Skeletal muscle cell (primary cell): ENCODE measurements at places on chromosomes 12 and 14.

GRCh38 chr12:46503637-46504175 is 131.1 kb upstream of the SLC38A2 start:
- DNase-seq = no peak

DNA sequence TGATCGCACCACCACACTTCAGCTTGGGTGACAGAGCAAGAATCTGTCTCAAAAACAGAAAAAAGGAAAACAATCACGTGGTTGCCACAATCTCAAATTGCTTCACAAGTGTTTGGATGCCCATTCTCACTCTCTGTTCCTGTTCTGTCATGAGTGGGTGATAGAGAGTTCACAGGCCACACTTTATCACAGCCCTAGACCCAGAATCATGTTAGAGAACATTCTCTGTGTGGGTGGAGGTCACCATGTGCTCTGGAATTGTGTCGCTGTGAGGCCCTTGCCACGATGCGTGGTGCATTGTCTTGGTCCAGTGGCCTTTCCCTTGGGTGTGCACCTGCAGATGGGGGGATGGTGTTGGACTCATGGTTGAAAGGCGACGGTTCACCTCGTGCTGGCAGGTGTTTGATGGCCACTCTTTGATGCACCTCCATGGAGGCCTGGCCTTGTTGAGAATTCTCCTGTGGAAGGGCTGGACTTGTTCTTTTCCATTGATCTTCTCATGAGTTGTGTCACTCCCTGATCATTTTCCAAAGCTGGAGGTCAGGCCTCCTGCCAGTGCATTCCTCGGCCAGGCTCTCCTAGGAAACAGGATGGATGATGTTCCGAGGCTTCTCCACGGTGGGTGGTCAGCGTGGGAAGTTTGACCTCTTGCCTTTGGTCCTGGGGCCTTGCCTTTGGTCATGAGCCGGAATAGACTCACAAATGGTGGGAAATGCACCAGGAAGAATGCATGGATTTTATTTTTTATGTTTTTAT is 91.9 kb downstream of the SLC24A4 start:
- no peak for DNase-seq

DNA sequence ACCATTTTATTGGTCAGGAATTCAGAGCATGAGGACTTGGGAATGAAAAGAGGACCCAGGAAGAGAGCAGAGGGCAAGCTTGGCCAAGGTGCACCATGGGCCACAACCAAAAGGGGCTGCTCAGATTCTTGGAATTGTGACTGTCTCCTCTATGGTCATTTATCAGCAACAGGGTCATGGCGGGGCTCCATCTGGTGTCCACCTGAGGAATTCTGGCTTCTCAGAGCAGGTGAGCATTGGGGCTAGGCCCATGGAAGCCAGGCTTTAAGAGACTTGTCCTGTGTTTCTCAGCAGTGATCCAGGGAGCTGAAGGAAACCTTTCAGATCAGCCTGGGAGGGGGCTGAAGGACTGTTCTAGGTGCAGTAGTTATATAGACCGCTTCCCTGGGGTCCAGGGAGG is 2.6 kb upstream of the RIN3 start:
- no peak for DNase-seq

GRCh38 chr12:21774358-21775132 is at the start of gene KCNJ8:
Gene KCNJ8, minus strand, starts transcription at chr12:21774706. Its CDS starts 1,090 bp downstream, at chr12:21773616.
- no peak for DNase-seq

DNA sequence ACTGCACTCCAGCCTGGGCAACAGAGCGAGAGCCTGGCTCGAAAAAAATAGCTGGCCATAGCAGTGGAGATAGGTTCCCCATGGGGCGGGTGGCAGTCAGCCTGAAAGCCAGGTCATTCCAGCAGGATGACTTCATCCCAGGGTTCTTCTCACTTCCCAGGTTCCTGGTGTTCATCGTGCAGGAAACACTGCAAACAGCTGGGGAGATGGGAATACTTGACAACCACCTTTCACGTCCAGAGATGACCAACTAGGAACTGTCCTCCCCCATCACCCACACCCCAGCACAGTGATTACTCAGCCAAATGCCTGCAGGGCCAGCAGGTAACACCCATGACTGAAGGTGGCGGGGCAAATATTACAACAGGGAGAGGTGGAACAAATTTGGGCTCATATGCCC is 1.7 kb downstream of the VSIG10 start:
- no peak for DNase-seq

DNA sequence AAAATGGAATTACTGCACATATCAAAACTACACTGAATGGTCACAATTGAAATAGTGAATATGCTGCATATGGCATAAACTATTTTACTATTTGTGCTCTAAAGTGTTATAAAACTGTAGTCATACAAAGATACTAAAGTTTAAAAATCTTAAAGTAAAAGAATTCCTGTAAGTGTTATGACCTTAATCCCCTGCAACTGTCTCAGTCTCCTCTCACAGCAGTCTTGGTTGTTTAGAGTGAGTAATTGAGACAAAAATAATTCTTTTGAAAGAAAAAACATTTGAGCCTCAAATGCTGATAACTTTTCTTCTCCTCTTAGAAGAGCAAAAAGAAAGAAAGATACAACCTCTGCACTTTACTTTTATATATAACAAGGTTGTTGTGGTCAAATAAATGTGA is 99.9 kb downstream of the SYT1 start:
- DNase-seq = no peak

DNA sequence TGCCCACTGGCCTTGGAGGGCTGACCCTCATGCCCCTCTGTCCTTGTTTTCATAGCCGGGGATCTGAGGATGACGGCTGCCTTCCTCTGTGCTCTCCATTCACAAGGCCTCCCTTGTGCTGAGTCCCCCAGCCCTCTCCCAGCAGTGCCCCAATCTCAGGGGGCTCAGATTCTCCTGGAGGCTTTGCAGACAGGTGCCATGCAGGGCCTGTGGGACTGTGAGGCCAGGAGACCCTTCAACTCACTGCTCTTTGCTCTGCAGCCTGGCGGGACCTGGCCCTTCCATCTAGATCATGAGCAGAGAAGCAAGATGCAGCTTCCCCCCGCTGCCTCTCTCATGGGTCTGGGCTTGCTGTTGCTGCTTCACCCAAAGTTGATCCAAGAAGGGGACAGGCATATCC is 356.0 kb downstream of the BCL11B start:
- DNase-seq = no peak
